Stimulated activated CD4-positive, alpha-beta T cell treated with anti-CD3 and anti-CD28 coated beads, TNF-alpha, amount 100 ng/mL, for 24 hours (primary cell): ENCODE measurements at places on chromosomes 1 and 21.
A peak's percentile ranks its signal among the peaks of the same experiment; 100 is the strongest.

- DNase-seq: no peak
These were observed 1.3 kb downstream of the PLA2G2A start for GRCh38 chr1:19978143-19978542.

- peak; percentile 49 for DNase-seq
These were observed 30.9 kb downstream of the PDE9A start for GRCh38 chr21:42684109-42684916.

- no peak for DNase-seq
These were observed 3.1 kb downstream of the GJA5 start for GRCh38 chr1:147757015-147757990.

DNA sequence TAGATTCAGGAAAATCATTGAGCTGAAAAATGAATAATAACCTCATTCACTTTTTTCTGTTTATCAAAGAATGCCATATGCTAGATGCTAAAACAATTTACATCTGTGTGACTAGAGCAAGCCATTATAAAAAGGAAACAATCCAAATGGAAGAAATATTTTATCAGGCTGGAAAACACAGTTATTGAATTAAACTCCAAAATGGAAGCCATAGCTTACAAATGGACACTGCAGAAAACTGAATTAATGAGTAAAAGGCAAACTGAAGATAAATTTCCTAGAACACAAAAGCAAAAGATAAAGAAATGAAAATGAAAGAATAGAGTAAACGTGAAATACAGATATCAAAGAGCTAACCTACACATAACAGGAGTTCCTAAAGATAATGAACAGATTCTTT is 33.1 kb upstream of the IL10 start:
- no peak for DNase-seq

DNA sequence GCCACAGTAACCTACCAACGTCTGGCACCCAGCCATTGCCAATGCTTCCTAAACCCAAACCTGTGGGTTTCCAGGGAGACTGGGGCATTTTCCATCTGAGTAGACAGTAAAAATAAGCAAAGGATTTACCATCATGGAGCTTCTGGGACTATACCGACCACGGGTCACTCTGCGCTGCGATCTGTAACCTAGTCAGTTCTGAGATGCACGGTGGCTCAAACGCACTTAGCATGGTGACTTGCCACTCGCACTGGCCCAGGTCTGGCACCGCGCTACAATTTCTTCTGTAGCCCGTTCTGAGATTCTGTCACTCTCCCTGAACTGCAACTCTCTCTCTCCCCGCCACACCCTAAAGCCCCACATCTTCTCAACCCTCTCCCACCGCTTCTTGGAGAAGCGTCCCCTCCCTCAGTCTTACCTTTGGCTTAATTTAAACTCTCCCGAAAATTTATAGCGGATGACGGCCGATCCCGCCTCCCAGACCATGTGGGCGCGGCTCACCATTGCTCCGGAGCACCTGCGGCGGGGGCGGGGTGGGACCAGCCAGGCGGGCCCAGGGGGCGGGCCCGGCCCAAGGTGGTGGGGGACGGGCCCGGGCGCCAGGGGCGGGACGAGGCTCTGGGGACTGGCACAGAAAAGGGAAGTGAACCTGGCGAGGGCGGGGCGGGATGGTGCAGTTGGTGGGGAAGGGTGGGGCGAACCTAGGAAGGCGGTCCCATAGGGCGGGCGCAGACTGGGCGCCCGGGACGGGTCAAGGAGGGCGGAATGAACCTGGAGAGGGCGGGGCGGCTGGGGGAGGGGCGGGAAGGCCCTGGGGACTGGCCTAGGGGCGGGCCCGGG is 493 bp upstream of the MAP3K21 start:
- peak; percentile 63 for DNase-seq

- no peak for DNase-seq
These were observed 53.5 kb downstream of the ST3GAL3 start for GRCh38 chr1:43760745-43761317.

DNA sequence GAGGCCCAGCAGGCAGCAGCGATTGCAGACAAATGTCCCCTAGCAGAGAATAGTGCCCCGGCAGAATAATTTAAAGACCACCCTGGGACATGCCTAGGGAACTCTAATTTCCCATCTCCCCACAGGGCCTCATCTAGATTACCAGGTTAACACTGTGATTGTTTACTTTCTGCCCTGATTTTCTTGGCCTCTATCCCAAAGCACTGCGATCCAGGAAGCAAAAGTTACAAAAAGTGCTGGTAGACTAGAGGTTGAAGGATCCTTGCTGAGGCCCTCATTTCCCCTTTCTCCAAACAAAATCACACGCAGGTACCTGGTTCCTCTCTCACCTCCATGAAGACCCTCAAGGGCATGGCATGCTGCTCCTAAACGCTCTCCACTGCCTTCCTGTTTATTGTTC is 229.7 kb downstream of the C1orf94 start:
- DNase-seq: no peak

GRCh38 chr1:201190005-201190404 is 619 bp upstream of the IGFN1 start:
- no peak for DNase-seq

DNA sequence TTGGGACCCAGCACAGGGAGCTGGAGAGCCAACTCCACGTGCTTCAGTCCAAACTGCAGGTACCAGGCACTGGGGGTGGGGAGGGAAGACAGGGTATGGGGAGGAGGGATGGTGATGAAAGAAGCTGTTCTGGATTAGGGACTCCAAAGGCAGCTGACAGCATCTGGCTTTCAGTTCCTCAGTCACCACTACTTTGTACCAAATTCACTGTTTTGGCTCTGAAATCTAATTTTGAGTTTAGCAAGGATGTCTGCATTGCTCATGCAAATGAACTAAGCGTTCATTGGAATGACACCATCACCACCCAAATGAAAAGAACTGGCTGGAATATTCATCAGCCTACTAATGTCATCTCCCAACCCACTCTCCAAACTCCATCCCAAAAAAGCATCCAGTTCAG is 8.7 kb downstream of the C1orf74 start:
- no peak for DNase-seq

- DNase-seq: no peak
These were observed 477.6 kb downstream of the SETD4 start for GRCh38 chr21:35582731-35583130.

- DNase-seq: no peak
These were observed 26.7 kb upstream of the A3GALT2 start for GRCh38 chr1:33347650-33347992.

DNA sequence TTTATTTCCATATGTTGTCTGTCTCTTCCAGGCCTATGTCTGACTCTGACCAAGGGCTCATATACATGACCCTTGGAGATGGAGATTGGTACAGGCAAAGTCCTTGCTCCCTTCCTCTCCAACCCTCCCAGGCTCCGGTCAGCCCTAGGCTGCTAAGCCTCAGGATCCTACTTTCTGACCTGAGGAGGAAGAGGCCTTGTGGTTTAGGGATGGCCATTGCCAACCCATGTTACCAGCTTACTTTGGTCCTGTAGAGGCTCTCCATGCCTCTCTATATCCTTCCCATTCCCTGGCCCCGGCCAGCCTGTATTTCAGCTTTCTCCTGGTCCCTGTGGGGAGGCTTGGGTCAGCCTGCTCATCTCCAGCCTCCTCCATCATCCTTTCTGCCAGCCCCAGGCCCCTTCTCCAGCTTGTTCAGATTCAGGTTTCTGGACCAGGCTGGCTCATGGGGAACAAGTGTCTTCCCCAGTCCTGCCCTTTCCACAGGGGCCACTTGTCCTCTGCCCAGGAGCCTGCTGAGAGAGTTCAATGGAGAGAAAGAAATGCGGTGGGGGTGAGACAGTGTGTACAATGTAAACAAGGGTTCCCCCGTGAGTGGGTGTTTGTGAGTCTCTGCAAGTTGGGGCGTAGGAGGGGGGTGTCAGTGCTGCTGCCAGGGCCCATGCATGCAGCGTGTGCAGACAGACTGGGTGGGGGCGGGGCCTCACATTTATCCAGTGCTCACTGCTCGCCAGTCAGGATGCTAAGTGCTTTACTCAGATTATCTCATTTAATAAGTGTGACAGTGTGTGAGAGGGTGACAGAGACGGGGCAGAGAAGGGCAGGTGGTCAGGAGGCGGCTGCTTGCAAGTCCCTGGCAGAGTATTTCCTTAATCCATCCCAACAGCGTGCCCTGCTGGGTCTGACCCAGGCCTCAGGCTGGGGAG is 31.3 kb upstream of the FOXO6 start:
- DNase-seq: no peak

GRCh38 chr1:206719169-206719839 is 34.6 kb downstream of the MAPKAPK2 start:
- no peak for DNase-seq
